ENCODE measurements at places on chromosomes 12 and 14. TPM values are rescaled to one million over a fixed set of nuclear protein-coding genes. Genes with fewer than 3 reads are reported as not detected.
A peak's percentile ranks its signal among the peaks of the same experiment; 100 is the strongest.

Gene SIX6
- not detected for total RNA-seq

Gene RIMBP2
- not detected for total RNA-seq

Gene PLA2G1B
- total RNA-seq: not detected

- DNase-seq: no peak
Measured at GRCh38 chr14:54738009-54738408, 164.6 kb downstream of the GCH1 start.

DNA sequence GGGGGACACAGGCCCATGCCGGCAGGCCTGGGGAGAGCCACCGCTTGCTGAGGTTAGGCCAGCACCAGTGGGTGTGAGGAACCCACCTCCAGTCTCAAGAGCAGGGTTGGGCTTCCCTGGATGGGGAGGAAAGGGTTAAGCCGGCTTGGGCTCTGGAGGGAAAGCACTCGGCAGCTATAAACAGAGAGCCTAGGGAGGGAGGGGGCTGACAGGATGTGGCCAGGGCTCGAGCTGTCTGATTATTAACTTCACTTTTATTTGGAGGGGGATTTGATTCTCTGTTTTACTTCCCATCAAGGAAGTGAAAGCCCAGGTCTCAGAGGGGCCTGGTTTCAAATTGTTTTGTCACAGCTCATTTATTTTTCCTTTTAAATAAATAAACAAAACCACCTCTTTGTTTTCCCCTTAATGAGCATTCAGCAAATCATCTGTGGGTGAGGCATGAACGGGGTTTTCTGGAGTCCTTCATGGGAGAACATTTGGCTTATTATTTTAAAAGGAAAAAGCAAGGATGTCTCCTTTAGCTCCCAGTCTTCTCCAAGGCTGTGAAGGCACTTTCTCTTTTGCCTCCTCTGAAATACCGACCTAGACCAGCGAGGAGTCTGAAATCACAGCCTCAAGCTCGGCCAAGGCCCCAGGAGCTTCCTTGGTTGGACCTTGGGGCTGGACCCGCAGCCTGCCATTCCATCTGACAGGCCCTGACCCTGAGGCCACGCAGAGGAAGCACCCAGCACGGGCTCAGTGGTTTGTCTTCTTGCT, 21.9 kb upstream of the ZFP36L1 start:
- DNase-seq: peak; percentile 69

GRCh38 chr12:89992668-89993451, 284.2 kb upstream of the ATP2B1 start:
- no peak for DNase-seq
